ENCODE measurements at places on chromosomes 5 and 9. TPM values are rescaled to one million over a fixed set of nuclear protein-coding genes. Genes with fewer than 3 reads are reported as not detected.

Gene SLCO6A1
- not detected for total RNA-seq

Gene TEK
- 56.3 TPM for total RNA-seq

Gene PURA
- 32.4 TPM for total RNA-seq

- no peaks in the 10 kb centered on the region for H3K4me1 ChIP-seq
- DNase-seq = no peak
- no peaks in the 10 kb centered on the region for H3K27me3 ChIP-seq
Observed at GRCh38 chr5:95531491-95531890, 23.3 kb downstream of the SKIC3 start.

Measured in lower lobe of right lung (tissue), 2 donors.